ENCODE measurements at places on chromosomes 5 and 9.

DNA sequence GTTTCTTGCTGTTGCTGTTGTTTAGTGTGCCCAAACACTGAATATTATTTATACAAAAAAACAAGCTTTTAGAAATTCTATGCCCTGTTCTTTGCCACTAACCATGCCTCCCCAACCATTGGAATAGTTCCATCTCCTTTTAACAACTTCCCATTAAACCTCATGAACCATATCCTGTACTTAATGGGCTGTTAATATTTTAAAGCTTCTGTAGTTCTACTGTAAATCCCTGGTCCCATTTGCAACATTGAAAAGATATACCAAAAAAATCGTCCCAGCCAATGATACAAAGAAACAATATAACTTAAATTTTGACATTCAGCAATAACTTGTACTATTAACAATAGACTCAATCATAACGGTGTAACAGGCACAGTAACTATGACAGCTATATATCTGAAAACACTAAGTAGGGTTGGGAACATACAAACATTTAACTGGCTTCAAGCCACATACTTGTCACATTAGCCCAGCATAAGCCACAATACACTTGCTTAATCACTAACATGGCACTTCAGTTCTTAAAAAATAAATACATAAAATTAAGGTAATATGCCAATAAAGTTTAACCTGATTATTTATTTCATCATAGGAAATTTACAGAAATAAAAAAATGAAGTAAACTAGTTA, 86.1 kb downstream of the ADAMTS6 start:
- DNase-seq: no peak

- DNase-seq: no peak
Measured at GRCh38 chr9:20563917-20564316, 58.4 kb downstream of the MLLT3 start.

GRCh38 chr9:97564291-97565175, 63.1 kb downstream of the TMOD1 start:
- no peak for DNase-seq

GRCh38 chr5:97936231-97936630, 753.2 kb upstream of the RIOK2 start:
- no peak for DNase-seq

DNA sequence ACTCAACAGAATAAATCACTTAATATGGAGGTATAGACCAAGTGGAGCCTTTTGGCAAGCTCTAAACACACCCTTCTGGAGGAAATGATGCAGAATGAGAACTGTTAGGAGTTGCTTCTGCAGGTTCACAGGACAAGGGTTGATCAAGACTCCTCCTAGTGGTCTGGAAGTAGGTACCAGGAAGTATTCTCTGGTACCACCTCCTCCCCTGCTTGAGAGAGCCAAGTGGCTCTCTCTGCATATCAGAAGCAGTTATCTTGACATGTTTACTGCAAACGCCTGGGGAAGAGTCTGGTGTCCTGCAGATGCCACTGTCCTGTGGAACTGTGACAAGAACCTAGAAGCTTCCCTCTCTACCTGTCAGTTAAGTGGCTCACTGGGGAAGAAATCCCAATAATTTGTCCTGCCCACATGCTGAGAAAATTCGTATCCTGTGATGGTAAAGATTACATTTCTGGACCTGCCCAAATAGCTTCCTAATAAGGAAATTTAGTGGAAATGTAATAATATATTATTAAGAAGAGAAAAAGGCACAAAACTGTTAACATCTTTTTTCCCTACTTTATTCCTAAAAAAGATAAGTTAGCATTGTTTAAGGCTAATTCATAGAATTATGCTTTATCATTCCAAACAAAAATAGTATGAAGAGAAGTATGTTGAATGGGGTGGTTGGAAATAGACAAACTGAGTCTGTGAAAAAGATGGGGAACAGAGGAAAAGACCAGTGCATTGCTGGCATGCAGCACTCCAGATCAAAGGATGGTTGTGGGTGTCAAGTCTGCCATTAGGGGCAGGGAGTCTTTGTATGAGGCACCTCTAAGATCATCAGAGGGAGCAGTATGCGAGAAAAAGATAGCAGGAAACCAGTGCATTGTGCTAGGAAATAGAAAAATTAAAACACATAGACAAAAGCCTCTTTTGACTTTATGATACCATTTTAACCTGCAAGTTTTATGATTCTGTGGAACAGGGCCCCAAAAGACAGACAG, 118.8 kb downstream of the CDC42SE2 start:
- DNase-seq: peak; percentile 36

- DNase-seq: no peak
Measured at GRCh38 chr5:88833371-88834130, 49.4 kb downstream of the MEF2C start.

GRCh38 chr5:158905281-158905680, 194.4 kb downstream of the EBF1 start:
- DNase-seq: no peak

- DNase-seq: no peak
Measured at GRCh38 chr9:37037503-37038301, 3.6 kb upstream of the PAX5 start.

GRCh38 chr5:172542651-172543131, 88.4 kb upstream of the SH3PXD2B start:
- DNase-seq: no peak

DNA sequence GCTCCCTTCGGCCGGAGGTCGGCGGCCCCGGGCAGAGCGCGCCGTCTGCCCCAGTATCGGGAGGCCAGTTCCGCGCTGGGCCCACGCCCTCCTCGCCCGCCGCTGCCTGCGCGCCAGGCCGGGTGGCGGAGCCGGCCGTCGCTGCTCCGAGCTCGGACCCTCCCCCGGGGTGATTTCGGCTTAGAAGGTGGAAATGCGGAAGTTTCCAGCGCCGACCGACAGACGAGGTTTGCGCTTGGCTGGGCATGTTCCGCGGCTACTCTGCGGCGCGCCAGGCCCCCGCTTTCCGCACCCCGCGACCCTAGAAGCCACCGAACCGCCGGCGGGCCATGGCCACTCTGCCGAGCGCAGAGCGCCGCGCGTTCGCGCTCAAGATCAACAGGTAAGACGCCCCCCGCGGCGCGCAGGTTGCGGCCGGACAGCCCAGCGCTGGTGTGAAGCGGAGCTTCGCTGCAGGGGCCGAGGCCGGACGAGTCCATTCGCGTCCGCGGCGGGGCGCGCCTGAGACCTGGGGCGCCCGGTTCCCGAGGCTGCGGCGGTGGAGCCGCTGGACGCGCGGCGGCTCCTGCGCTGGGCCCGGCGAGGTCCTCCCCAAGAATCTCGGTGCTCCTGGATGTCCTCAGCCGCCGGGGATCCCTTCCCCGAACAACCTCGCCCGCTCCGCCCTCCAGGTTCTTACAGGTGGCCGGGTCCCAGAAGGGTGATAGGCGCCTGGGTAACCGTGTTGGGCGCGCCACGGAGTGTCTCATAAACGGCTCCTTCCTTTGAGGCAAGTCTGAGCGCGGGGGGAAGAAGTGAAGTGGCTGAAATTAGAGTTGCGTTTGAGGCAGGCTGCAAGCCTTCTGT, at the start of gene DOCK8:
DOCK8 (plus strand) TSS at position 218 of the 846 bp plus-strand sequence; CDS start at position 330, 112 bp downstream.
- peak; percentile 13 for DNase-seq

- peak; percentile 38 for DNase-seq
Measured at GRCh38 chr9:133354766-133355165, 1.5 kb downstream of the SURF1 start.

DNA sequence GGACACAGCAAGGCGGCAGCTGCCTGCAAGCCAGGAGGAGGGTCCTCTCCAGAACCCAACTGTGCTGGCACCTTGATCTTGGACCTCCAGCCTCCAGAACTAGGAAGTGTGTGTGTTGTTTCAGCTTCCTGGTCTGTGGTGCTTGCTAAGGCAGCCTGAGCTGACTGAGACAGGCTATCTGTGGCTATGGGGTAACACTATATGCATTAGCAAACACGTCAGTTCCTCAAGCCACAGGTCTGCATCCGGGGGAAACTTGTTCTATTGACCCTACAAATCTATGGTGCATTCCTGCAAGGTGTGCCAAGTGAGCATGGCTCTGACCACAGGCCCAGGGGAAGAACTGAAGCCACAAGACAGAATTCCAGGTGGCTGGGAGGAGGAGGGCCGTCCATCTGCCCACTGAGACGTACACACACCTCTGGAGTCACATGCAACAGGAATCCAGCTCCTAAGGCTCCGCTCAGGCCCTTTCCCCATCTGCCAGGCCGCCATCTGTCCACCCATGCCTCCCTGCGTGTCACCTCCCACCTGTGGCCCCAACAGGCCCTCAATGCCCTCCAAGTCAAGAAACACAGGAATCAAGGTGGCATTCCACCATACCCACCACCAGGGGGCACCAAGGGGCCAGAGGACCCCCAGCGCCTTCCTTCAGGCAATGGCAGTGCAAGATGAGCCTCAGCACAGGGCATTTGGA, 174.9 kb downstream of the ROR2 start:
- no peak for DNase-seq

DNA sequence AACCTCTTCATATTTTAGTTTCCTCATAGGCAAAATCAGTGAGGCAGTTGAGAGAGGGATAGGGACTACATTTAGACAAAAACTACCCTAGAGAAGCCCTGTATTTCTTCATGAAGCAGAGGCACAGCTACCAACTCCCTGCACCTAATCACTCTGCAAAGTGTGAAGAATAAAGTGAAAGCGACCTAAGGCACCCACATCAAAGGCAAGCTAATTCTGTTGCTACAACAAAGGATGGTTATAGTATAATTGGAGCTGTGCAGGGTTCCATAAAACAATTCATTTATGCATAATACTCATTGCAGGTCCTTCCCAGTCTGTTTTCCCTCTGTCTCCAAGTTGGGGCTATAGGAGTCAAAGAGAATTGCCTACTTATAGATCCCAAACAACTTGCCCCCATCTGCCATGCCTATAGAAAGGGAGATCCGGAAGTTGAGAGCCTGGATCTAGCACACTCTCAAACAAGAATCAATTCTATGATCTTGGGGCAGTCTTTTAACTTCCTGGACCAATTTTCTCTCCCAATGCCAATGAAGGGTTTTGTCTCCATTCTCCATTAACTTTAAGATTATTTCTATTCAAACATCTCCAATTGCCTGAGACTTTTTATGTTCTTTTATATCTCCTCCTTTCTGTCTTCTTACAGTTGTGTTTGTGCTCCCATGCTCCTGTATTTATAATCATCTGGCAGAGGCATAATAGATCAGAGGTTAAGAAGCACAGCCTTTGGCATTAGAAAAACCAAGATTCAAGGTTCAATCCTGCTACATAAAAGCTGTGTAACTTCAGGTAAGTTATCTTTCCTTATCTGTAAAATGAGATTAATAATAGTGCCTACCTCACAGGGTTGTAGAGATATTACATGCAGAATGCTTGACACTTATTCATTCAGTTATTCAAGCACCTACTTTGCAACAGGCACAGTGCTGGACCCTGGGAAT, 56.0 kb upstream of the PTGER4 start:
- no peak for DNase-seq

GRCh38 chr5:155082401-155082800, 68.8 kb downstream of the KIF4B start:
- DNase-seq: no peak

DNA sequence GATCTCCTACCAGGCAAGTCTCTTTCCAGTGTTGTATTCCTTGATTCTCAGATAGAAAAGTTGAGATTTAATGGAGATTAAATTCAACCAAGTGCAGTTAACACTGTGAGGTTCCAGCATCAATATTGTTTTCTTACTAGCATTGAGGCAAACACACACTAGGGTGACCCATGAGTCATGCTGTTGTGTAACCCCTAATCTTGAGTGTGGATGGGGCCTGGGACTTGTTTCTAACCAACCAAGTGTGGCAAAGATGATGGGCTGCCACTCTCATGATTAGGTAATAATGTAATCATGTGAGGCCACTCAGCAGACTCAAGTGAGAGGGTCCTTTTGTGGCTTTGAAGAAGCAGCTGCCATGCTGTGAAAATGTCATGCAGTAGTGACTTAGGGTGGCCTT, 394.2 kb downstream of the IRX2 start:
- no peak for DNase-seq

- no peak for DNase-seq
Measured at GRCh38 chr9:122822938-122823337, 5.5 kb downstream of the PDCL start.

DNA sequence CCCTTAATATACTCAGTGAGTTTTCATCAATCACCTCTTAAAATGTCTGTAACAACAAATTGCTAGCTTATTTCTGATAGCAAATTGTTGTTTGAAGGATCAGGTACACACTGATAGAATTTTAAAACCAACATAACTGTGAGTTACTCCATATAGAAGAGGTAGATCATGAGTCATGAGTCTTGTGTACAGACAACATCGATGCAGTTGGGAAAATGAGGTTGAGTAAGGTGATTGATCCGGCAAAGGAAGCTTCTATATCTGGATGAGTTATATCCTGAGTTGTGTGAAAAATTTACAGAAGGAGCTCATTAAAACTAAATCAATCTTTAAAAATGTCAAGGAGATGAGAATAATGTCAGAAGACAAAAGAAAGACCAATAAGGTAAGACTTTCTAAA, 604.6 kb upstream of the RGMB start:
- no peak for DNase-seq

- DNase-seq: no peak
Measured at GRCh38 chr5:164115420-164115819, 610.0 kb downstream of the MAT2B start.

- no peak for DNase-seq
Measured at GRCh38 chr5:32949286-32949970, 238.3 kb downstream of the NPR3 start.

DNA sequence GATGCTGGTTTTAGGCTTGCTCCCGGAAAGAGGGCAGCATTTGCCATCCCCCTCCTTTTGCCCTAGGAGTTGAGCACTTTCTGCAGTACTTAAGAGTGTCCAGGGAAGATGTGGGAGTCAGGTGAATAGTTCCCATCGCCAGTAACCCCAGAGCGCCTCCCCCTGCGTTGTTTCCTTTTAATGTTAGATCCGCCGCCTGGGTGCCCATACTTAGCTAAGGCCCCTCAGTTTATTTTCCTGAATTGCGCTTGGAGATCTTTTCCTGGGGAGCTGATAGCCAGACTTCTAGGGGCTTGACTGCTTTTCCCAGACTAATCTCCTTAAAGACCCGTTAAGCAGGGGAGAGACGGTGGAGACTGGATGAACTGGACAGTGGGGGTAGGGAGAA, 377 bp upstream of the PCDHAC2 start:
- DNase-seq: no peak

DNA sequence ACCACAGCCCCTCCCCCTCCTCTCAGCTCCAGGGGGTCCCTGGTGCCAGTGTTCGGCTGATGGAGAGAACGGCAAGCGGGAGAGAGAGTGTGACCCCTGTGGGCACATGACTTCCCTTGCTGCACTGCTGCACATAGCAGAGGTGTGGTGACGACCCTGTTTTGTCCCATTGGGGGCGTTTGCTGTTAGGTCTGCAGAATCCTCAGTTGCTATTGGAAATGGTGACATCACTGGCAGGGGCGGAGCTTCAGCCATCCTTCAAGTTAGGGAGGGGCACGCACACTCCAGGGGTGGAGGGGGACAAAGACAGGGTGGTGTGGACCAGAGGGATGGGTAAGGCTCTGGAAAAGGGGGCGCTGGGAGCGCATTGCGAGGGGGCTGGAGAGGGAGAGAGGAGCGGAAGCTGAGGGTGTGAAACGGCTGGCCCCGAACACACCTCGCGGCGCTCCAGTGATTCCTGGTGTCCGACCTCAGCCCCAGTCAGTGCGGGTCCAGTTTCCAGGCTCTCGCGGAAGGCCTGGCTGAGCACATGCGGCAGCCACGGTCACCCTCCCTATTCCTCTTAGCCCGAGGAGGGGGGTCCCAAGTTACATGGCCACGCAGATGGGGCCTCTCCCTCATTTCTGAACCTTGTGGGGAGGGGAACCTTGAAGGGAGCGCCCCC, 764 bp upstream of the GRIN1 start:
- DNase-seq: no peak

- DNase-seq: no peak
Measured at GRCh38 chr5:56480705-56481427, 247.7 kb upstream of the ANKRD55 start.

All from SIG-M5 (cell line).